Mesothelial cell of epicardium (in vitro differentiated cells): ENCODE measurements at places on chromosomes 7 and 10. TPM values are rescaled to one million over a fixed set of nuclear protein-coding genes. Genes with fewer than 3 reads are reported as not detected.

The KIF11 gene
- total RNA-seq, result 18.0 to 19.5 TPM (median 19.4 TPM) in 3 replicates

The PODXL gene
- 213 to 245 TPM (median 216 TPM) in 3 replicates for total RNA-seq

The ZNF800 gene
- total RNA-seq, result 22.5 to 24.8 TPM (median 23.4 TPM) in 3 replicates

DNA sequence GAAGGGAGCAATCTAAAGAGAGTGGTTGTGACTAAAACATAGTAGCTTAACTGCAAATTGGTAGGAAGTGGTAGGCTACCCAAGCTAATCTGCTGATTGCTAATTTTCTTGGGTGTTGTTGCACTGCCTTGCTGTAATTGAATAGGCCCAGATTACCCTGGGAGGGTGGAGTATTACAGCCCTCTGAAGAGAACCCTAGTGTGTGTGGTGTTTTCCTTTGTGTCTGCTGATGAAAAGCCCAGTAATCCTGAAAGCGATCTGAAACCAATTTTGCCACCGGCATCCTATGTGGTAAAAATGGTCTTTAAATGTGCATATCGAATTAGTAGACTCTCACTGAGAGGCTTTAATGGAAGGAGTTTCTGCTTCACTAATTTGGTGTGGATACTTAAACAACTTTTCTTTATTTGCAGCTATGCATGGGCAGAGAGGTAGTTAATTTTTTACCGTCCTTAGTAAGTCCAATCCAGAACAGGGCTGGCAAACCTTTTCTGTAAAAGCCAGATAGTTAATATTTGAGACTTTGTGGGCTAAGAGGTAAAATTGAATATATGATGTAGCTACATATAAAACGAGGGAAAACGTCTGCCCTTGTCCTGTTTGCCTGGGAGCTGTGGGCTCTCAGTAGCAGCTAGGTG lies 92.5 kb downstream of the CSTF2T start:
- H3K4me3 ChIP-seq, result no peak overlapping the region
- DNase-seq, result no peak
- peaks cover 7% of the 10 kb centered on the region for H3K4me1 ChIP-seq
- H3K27ac ChIP-seq, result no peak overlapping the region
- H3K36me3 ChIP-seq, result peaks cover 6% of the 10 kb centered on the region

DNA sequence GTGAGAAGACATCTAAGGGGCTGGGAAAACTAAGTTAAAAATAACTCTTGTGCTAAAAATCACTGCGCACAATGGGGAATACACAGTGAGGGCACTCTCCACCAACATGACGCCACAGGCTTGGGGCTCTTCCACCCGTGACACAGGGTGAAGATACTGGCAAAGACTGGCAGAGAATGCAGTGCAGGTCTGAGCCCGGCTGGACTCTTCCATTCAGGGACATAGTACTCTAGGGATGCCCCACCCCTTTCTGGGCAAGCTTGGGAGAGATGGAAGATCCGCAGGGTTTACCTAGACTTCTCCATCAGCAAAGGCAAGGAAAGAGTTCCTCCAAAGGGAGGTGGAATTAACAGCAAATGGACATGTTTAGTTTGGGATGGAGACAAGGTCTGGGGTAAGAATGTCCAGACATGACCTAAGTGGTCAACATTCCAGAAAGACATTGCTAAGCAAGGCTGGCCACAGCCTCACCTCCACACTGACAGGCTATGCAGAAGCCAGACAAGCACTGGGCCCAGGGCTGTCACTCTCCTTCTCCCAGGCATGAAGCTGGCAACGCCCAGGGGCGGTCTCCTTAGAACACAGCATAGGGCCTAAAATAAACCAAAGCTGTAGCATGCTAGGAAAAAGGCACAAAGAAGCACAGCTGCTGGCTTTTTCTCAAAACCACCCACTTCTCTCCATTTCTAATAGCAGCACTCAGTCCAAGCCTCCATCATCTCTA lies 28.1 kb downstream of the XPNPEP1 start:
- H3K4me1 ChIP-seq, result peaks cover 24% of the 10 kb centered on the region
- peaks cover 38% of the 10 kb centered on the region for H3K36me3 ChIP-seq
- no peak for DNase-seq
- H3K27ac ChIP-seq, result peak overlapping the region; percentile 48

GRCh38 chr10:69913606-69914382 lies 112.1 kb downstream of the COL13A1 start:
- H3K36me3 ChIP-seq, result no peaks in the 10 kb centered on the region
- peaks cover 32% of the 10 kb centered on the region for H3K27me3 ChIP-seq
- peaks cover 14% of the 10 kb centered on the region for H3K4me1 ChIP-seq
- DNase-seq, result no peak

DNA sequence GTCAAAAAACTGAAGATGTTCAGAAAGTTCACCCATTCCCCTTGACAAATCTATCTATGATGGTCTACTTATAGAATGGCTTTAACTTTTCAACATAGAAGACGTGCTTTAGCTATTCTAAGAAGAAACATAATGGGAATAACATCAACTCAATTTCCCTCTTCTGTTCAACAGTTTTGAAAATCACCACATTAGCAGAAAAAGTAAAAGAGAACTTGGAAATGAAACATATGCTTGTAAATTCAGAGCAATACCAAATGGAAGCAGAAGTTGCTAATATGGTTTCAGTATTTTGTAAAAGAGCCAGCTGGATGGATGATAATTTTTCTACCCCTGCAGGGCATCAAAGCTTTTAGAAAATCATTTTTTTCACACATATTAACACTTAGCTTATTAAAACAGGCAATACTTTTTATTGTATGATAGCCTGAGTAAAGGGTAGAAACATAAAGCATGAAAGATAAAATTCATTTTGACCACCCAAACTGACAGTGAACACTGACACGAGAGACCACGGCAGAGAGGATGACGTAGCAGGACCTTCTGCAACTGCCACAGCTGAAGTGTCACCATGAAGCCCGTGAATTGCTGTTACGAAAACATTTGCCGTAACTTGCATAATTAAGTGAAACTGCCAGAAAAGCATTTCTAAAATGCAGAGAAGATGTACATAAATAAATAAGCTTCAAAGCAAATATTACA lies 39.2 kb upstream of the FEZF1 start:
- no peaks in the 10 kb centered on the region for H3K36me3 ChIP-seq
- H3K4me3 ChIP-seq, result no peak overlapping the region
- H3K27ac ChIP-seq, result no peak overlapping the region
- no peaks in the 10 kb centered on the region for H3K4me1 ChIP-seq

DNA sequence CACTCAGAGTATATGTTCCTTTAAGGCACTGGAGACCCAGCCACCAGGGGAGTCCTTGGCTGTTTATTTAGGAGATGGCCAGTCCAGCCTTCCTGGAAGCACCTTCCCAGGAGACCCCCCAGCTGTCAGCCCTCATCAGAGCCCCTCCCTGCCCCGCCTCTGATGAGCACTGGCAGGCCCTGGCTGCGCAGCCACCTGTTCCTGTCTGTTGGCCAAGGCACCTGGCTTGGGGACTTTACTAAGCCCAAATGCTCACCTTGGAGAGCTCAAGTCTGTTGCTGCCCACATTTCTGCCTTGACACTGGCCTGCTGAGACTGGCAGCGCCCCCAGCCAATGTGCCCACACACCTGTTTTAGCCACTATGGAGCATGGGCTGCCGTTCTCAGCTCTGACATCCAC lies 124.7 kb downstream of the ELMO1 start:
- no peak overlapping the region for H3K27ac ChIP-seq
- H3K36me3 ChIP-seq, result no peaks in the 10 kb centered on the region
- no peaks in the 10 kb centered on the region for H3K27me3 ChIP-seq
- DNase-seq, result no peak
- H3K4me1 ChIP-seq, result no peaks in the 10 kb centered on the region
- H3K4me3 ChIP-seq, result no peak overlapping the region

GRCh38 chr10:31830887-31831286 lies 97.7 kb downstream of the ARHGAP12 start:
- no peak for DNase-seq
- H3K36me3 ChIP-seq, result no peaks in the 10 kb centered on the region
- H3K27me3 ChIP-seq, result no peaks in the 10 kb centered on the region
- no peak overlapping the region for H3K27ac ChIP-seq
- peaks cover 16% of the 10 kb centered on the region for H3K4me1 ChIP-seq
- no peak overlapping the region for H3K4me3 ChIP-seq
